ENCODE measurements at places on chromosomes 5 and 9.

- DNase-seq, result no peak
These were observed 91.4 kb upstream of the RAI14 start for GRCh38 chr5:34564710-34565235.

DNA sequence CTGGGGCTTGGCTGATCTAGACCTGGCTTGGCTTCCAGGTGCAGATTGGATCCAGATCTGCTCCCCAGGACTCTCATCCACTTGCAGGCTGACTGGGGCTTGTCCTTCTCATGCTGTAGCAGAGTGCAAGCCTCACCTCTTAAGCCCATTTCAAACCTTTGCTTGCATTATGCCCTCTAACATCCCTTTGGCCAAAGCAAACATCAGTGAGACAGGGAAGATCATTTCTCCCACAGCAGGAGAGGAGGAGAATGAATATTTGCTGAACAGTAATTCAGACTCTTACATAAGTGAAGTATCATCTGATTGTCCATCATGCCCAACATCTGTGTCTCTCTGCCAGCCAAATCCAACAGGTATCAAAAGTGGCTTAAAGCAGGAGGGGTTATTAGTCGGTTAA is 194.9 kb downstream of the C9orf152 start:
- DNase-seq, result no peak

DNA sequence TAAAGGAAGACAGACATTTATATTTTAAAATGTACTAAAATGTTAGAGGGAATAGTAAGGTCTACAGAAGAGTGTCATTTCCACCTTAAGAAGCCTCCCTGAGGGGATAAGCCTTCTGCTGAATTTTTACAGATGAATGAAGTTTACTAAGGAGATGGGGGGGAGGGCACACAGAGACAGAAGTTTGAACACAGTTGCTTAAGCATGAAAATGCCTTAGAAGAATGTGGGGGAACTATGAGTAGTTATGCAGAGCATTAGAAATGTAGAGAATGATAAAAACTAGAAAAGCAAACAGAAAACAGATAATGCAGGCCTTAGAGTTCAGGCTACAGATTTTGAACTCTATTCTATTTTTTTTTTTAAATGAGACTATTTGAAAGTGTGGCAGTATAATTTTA is 232.2 kb upstream of the VLDLR start:
- DNase-seq, result peak; percentile 59

- DNase-seq, result no peak
These were observed 33.4 kb downstream of the C9orf85 start for GRCh38 chr9:71944754-71945375.

- DNase-seq, result peak; percentile 86
These were observed 20.4 kb downstream of the ANKS6 start for GRCh38 chr9:98775831-98776441.

DNA sequence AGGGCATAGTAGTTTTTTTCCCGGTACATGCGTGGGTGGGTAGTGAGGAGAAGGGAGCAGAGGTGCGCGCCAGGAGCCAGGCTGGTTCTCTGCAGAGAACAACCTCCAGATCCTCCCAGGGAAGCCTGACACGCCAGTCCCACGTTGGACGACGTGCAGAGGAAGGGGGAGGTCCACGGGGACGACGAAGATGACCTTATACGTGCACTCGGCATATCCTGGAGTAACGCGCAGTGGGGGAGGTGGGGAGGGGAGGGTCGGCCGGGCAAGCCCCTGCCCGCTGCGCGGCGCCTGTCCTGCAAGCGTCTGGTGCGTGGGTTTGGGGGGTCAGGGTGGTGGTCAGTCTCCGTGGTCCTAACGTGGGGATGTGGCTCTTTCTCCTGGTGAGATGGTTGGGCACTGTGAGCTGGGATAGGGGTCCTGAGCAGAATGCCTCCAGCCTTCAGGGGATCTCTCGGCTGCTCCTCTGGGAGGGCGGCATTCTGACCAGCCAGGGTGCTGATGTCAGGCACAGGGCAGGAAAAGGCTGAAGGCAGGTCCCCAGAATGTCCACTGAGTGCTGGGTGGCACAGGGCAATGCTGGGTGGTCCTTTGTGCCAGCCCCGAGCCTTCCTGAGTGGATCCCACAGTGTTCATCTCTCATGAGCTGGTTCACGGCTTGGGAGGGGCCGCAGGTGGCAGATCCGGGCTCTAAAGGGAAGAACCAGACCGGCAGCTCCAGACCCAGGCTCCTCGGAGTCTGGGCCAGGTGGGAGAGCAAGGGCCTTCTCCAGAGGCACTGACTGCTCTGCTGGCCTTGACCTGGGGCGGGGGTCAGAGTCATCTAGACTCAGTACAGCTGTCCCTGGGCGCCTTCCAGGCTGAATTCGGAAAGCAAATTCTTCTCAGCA is 10.5 kb upstream of the SCGB3A1 start:
- no peak for DNase-seq

DNA sequence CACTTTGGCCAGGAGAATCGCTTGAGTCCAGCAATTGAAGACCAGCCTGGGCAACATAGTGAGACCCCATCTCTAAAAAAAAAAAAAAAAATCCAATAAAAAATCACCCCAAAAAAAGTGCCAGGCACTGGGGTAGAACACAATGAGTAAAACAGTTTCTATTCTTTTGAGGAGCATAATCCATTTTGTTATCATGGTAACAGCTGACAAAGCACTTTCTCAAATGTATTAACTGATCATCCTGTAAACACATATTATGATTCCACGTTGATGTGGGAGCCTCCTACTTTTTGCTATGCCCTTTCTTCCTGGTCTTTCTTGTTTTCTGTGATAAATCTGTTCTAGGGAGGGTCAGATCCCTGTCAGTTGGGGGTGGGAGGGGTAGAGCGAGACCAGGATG is 20.7 kb upstream of the FAM13B start:
- no peak for DNase-seq

- DNase-seq, result no peak
These were observed 1436.0 kb upstream of the NUDT12 start for GRCh38 chr5:104998572-104998971.

DNA sequence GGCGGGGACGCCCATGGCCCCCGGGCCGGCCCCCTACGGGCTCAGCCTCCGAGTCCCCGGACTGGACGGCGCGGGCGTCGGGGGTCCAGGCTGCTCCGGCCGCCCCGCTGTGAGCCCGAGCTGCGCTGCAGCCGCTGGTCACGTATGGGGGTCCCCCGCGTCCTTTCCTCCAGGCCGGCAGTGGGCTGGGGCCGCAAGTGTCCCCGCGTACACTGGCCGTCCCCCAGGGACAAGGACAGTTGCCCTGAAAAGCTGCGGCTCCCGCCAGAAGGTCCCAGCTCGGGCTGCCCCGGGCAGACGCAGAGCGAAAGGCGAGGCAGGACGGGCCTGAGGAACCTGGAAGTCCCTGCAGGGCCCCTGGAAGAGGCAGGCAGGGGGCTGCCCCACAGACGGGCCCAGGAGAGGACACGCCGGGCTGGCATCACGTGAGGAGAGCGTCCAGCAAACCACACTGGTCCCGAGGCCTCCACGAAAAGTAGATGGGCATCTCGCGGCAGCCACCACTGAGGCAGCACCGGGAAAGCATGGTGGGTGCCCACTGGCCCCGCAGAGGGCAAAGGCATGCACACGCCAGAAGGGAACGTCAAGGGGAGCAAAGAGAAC is 3.3 kb upstream of the NKD2 start:
- no peak for DNase-seq

DNA sequence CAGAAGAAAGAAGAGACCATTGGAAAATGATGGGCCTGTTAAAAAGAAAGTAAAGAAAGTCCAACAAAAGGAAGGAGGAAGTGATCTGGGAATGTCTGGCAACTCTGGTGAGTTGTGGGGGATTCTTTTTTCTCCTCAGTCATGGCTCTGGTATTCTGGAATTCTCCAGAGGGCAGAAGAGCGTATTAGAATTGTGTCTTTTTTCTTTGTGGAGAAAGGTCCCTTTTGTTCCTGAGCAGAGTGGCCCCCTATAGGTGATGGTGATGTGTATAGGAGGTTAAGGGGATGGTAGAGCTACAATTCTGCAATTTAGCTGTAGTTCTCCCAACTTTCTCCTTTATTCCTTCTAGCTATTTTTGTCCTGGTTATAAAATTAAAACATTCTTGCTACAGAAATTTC is 1.6 kb upstream of the DHFR start:
- DNase-seq, result no peak

DNA sequence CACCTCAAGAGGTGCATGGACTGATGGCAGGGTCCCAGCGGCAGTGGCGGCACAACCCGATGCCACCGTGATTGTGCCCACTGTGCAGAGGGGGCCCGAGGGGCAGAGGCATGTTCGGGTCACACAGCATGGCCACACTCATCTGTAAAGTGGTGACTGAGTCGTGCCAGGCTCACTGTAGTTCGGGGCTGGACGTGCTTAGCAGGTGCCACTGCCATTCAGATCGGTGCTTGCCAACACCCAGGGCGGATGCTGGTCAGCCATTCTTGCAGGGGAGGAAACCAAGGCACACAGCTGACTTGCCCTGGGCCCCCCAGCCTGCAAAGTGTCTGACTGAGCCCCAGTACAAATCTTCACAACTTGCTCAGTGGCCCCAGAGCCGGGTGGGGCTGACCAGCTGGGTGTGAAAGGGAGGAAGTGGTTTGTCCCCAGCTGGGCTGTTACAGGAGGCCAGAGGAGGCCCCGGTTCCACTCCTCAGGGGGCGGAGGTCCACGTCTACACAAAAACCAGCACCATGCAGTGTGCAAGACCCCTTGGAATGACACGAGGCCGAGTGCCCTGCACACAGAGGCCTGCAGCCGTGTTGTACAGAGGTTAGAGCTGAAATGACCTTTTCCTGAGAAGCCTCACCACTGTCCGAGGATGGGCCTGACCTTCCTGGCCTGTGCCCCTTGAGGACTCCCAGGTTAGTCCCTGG is 17.9 kb downstream of the FGD3 start:
- no peak for DNase-seq

DNA sequence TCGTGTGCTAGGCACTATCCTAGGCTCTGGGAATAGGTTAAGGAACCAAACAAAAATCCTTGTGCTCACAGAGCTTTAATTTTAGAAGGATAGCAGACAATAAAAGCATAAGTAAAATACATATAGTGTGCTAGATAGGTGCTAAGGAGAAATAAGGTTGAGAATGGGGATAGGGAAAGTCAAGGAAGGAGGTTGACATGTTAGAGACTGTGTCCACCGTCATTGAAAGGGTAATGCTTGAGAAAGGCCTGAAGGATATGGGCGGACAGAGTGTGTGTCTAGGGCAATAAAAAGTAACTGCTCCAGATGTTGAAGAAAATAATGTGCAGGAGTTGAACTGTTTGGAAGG is 482 bp upstream of the TDRD7 start:
- DNase-seq, result no peak

- peak; percentile 93 for DNase-seq
These were observed 3.8 kb downstream of the CREB3 start for GRCh38 chr9:35736201-35736633.

DNA sequence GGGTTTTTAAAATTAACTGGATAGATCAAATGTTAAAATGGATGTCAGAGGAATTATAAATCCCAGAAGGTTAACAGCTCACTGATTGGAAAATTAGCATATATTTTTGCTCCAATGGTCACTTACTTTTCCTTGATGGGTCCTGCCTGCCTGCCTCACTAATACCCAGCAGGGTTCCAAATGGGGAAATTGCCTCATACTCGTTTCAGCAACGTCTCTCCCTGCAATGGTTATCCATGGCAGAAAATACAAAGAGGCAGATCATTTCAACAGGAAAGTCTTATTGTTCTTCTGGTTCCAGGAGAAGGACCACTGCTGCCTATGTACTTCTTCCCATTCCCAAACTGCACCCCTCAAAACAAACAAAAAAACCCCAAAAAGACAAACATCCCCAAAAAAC is 71.3 kb downstream of the ERP44 start:
- peak; percentile 11 for DNase-seq

DNA sequence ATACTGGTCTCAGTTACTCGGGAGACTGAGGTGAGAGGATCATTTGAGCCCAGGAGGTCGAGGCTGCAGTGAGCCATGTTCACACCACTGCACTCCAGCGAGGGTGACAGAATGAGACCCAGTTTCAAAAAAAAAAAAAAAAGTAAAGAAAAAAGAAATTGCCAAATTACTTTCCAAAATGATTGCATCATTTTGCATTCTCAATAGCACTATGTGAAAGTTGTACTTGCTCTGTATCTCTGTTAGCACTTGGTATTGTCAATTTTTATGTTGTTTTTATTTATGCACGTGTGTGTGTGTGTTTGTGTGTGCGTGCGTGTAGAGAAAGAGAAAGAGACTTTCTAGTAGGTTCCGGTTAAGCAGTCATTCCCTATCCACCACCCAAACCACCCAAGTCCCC is 328.4 kb downstream of the RAB3C start:
- no peak for DNase-seq

DNA sequence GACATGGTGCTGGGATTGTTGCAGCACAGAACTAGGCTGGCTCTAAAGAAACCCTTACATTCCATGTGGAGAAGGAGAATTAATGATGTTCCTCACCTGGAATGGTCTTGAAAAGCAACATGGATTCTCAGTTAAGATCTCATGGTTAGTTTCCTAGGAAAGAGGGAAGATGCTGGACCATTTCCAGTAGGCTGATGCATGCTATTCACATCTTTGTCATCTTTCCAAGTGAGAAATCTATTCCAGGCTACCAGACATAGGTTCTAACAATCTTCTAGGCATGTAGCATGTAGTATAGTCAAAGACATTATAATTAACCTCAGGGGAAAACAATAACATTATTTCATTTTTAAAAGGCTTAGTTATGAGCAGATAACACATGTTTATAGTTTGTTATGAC is 44.3 kb downstream of the TMEM252 start:
- no peak for DNase-seq

DNA sequence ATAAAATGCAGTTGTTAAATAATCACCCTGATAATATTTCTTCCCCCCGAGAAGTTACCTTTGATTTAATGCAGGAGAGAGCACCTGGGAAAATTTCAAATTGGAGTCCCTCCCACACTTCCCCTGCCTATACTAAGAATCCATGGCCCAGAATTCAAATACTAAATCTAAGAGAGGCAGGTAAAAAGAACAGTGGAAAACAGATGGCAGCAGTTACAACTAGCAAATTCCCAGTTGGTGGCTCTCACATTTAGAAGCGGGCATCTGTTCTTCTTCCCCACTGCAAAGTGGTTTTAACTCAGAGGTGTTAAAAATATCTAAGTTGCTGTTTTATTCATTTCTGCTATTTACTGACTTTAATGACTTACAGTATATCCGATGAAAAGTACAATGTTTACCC is 210.4 kb upstream of the ELAVL2 start:
- no peak for DNase-seq

GRCh38 chr9:98881836-98882568 is 61.7 kb upstream of the COL15A1 start:
- no peak for DNase-seq
